Calu3 (cell line): ENCODE measurements at places on chromosomes 1 and 21.

GRCh38 chr1:168368131-168368530, 87.5 kb downstream of the TBX19 start:
- DNase-seq: no peak

- DNase-seq: no peak
These were observed 7.5 kb downstream of the SLC19A1 start for GRCh38 chr21:45534636-45535331.

- peak; percentile 22 for DNase-seq
These were observed 14.6 kb downstream of the NFASC start for GRCh38 chr1:204885288-204885711.

GRCh38 chr1:31182352-31182751, 57.3 kb downstream of the NKAIN1 start:
- DNase-seq: peak; percentile 84

- no peak for DNase-seq
These were observed 25.7 kb upstream of the SLC19A2 start for GRCh38 chr1:169511316-169512005.
